ENCODE measurements at places on chromosomes 12 and 14.

- no peak for DNase-seq
Observed at GRCh38 chr12:128509170-128509569, 242.2 kb downstream of the TMEM132C start.

DNA sequence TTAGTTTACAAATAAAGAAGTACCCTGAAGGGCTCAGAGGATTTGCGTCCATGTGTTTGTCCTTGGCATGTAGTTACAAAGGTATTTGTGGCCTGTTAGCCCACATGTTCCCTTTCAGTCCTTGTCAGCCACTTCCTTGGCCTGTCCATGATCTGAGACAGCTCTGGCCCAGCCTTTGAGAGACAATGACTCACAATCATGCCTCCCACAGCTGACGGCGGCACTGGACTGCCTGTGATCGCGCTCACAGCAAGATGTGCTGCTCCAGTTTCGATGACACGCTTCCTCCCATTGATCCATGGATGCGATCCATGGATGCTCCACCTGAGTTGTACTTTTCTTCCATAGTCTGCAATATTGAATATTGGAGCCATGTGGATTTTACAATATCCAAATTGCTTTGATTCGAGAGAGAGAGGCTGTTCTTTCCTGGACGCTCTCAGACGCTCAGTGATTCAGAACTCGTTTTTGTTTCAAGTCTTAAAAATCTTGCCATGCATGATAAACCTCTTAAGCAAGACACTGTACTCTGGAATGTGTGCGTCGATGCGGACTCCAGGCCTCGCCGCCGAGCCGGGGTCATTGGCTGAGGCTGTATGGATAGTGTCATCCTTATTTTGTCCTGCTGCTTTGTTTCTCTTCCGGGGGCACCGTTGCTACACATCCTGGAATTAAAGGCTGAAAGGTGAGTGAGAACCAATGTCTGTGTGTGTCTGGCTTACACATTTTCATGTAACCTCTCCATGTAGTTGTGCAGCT is 220.1 kb downstream of the GLT1D1 start:
- DNase-seq: no peak

DNA sequence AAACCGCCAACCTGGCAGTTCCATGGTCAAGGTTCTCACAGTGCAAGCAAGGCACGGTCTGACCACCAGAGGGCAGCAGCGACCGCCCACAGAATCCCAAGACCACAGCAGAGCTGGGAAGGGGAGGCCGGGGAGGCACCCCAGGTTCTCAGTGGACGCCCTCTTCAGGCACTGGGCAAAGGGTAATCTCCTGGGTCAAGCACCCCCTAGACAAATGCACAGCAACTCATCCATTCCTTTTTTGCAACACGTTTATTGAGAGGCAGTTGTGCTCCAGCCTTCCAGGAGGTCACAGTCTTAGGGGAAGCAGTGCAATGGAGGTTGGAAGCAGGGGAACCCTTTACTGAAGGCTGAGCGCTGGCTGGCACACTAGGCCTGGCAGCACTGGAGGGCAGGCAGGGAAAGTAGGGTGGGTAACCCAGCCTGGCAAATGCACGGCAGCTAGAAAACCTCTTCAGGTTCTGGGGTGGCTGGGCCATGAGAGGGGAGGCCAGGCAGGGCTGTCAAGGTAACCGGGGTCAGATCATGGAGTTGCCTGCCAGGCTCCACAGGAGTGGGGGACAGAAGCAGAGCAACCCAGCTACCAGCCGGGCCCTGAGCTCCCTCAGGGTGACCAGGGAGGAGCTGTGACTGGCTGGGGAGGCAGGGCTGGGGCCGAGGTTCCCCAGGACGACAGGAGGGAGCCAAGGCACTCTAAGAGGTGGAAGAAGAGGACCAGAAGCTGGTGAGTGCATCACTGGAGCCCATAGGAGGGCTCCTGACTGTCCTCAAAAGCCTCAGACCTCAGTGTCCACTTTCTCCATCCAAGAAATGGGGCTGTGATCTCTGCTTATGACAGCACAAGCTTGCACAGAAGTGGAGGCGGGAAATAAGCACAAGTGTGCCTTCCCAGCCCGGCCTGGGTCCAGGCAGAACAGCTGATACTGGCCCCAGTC is 1.8 kb upstream of the RHOF start:
- DNase-seq: no peak

GRCh38 chr12:93379326-93379980 is 1.7 kb downstream of the NUDT4 start:
- no peak for DNase-seq

- DNase-seq: no peak
Observed at GRCh38 chr14:67010602-67011001, 178.6 kb upstream of the GARIN2 start.
